ENCODE measurements at places on chromosomes 7 and 10.

GRCh38 chr7:94687810-94688209, 31.9 kb upstream of the SGCE start:
- DNase-seq: no peak

DNA sequence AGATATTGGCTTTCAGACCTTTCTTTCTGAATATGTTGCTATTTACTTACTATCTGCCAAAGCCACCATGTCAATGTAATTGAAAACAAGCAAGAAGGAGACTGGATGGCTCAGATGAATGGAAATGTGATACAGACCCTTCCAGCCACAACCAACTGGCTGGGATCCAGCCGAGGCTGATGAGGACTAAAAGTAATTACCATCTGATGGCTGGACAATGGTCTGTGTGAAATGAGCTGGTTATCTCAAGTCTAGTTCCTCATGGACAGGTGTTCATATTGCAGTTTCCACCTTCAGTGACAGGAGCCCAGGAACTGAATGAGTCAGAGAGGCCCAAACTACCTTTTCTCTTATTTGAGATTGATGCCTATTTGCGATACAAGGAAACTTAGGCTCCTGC, 267.5 kb downstream of the GATA3 start:
- DNase-seq: no peak

DNA sequence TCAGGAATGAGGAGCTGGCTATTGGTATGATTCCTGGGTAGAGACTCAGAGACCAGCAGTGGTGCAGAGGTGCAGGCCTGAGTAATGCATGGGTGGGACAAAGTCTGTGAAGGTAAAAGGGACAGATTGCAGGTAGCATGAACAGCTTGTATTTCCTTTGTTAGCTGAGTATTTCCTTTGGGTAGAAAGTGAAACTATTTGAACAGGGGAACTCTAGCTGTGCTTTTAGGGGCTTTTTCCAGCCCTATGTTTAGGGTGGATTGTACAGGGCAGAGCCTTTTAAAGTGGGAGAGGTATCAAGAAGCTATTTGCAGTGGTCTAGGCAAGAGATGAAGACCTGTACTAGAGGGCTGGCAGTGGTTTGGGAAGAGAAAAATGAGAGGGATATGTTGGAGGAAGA, 739.9 kb downstream of the REEP3 start:
- DNase-seq: no peak

- peak; percentile 16 for DNase-seq
Measured at GRCh38 chr7:157403646-157404401, 67.0 kb downstream of the DNAJB6 start.

GRCh38 chr10:121800831-121801230, 127.0 kb downstream of the ATE1 start:
- no peak for DNase-seq

DNA sequence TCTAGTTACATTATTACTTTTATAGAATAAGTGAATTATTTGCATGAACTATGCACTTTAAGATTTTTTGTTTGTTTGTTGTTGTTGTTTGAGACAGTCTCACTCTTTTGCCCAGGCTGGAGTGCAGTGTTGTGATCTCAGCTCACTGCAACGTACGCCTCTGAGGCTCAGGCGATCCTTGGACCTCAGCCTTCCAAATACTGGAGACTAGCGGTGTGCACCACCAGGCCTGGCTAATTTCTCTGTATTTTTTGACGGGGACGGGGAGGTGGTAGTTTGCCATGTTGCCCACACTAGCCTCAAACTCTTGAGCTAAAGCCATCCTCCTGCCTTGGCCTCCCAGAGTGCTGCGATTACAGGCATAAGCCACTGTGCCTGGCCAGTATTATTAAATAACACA, 29.2 kb downstream of the KCND2 start:
- DNase-seq: no peak

DNA sequence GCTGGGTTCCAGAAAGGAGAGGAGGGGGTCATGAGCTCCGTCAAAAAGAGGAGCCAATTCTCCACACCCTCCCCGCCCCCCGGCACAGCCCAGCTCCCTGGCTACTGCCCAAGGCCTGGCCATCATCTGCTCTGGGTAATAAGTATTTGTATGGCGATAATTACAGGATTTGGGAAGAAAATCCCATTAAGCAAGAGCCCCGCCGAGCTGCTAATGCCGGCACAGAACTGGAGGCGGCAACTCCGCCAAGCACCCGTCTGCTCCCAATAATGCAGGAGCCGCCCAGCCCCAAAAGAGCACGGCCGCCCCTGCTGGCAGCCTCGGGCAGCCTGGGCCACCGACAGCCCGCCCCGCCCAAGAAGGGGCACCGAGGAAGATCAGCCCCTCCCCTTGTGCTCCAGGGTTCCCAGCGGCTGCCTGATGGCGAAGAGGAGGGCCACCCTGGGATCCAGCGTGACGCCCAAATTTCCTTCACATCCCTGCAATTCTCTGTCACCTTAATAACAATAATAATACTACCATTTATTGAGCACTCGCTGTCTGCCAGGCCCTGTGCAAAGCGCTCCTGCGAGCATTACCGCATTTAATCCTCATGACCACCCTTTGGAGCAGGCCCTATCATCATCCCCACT, 5.9 kb downstream of the SLIT1 start:
- no peak for DNase-seq

- DNase-seq: no peak
Measured at GRCh38 chr10:126391192-126391885, 3.1 kb upstream of the ADAM12 start.

DNA sequence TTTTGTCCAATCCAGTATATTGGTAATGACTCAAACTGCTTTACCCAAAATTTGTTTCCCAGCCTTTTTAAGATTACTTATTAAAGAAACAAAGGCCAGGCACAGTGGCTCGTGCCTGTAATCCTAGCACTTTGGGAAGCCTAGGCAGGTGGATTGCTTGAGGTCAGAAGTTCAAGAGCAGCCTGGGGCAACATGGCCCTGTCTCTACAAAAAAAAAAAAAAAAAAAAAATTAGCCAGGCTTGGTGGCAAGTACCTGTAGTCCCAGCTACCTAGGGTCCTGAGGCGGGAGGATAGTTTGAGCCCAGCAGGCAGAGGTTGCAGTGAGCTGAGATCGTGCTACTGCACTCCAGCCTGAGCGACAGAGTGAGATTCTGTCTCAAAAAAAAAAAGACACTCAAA, 7.0 kb upstream of the ARHGAP12 start:
- DNase-seq: no peak

DNA sequence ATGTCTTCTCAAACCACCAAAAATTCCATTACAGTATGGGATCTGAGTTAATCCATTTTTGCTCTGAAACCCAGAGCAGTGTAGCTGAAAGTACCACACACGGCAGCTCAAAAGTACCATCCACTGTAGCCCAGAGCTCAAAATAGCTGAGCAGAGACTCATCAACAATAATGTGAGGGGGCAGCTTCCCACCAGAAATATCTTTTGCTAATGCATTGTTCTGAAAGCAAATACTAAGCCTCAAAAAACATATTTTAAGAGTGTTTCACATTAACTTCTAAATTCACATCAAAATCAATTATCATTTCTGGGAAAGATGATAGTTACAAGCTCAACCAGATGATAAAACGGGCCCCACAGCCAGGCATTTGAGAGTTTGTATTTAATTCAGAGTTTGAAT, 73.7 kb downstream of the ABLIM1 start:
- DNase-seq: no peak

DNA sequence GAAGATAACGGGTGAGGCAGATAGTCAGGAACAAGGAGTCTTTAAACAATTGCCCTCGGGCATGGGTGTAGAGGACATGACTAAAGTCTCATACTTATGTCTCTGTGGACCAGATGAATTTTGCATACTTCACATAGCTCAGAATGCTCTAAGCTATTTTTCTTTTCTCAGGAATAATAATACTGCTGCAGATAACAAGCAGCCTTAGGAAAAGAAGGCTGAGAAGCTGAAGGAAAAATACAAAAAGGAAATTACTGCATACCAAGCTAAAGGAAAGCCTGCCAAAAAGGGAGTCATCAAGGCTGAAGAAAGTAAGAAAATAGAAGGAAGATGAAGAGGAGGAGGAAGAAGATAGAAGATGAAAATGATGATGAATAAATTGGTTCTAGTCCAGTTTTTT, 13.4 kb upstream of the ERCC6 start:
- DNase-seq: no peak

DNA sequence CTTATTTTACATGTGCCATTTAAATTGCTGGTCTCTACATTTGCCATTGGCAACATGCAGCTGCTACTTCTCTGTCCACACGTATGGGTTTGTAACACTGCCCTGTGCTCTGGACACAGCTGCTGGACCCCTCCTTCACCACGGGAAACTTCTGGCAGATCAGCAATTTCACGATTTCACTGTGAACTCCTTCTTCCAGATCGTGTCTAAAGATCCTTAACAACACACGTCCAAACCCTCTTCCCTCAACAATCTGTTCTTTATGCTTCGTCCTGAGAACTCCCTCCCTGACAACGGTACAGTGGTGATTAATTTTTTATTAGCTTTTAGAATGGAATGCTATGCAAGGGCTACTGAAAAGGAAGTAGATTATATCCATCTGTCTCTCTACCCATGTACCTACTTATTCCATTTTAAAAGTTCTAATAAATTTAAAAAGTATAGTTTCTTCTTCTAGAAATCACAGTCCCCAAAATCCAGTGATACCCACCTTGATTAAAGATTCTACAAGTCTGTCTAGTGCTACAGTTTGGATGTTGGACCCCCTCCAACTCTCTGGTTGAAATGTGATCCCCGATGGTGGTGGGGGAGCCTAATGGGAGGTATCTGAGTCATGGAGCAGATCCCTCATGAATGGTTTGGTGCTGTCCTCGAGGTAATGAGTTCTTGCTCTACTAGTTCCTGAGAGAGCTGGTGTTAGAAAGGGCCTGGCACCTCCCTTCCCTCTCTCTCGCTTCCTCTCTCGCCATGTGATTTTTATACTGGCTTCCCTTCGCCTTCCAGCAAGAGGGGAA, 81.0 kb downstream of the KIAA1549 start:
- DNase-seq: no peak

- DNase-seq: no peak
Measured at GRCh38 chr10:103575416-103576075, 82.0 kb downstream of the NEURL1 start.

- DNase-seq: no peak
Measured at GRCh38 chr7:37431413-37431812, 17.3 kb downstream of the ELMO1 start.

DNA sequence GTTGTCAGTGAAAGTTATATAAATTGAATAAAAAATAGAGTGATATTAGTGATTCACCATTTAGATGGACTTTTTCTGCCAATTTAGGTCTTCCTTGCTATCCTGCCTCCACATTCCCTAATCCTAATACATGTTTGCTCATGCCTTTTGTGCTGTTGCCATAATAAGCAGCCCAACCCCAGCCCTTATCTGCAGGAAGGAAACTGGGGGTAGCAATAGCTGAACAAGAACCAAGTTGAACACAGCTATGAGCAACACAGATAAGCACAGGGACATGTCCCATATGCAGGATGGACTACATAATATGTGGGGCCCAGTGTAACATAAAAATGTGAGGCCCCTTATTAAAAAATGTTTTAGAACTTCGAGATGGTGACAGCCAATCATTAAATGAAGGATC, 91.2 kb upstream of the AHR start:
- DNase-seq: no peak

GRCh38 chr7:159020987-159021386, 123.7 kb downstream of the VIPR2 start:
- peak; percentile 56 for DNase-seq

DNA sequence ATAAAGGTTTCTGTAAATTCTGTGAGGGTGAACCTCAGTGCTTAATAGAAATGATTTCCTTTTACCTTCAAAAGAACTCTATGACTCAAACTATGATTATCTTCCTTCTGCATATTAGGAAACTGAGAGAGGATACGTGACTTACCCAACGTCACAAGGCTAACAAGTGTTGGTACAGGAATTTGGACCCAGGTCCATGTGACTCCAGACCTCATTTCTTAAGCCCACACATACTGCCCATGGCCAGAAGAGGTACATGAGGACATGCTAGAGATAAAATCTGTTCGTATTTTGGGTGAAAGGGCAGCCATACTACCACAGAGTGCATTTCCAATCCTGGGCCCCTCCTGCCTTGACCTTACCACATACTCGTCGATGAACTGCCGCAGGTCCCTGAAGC, 61.5 kb upstream of the TM9SF3 start:
- DNase-seq: no peak

DNA sequence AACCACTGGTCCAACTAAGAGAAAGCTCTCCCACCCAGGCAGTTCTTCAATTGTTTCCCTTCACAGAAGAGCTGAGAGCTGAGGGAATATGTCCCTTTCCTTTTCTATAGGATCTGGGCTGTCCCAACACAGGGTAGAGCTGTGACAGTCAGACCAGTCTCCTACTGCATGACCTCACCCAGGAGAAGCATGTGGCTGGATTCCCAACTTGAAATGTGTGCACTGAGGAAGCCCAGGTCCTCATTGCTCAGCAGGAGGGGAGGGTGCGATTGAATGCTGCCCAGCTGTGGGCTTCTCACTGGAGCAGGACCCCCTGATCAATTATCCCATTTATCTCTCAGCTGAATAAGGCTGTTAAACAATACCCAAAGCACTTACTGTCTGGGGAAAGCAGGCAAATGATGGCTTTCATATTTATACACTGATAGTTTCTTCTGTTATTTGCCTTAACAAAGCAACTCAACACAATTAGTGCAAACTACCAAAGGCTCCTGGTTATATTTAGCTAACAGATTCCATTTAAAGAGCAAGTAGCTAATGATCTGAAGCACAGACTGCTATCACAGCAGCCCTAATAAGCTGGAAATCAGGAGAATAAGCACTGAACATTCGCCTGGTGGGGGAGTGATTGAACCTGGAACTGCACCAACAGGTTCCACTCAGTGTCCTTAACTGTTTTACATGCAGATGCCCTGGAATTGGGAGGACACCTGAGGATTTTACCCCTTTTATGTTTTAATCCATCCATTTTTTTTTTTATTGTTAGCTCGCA, 508.8 kb downstream of the CCSER2 start:
- peak; percentile 58 for DNase-seq

DNA sequence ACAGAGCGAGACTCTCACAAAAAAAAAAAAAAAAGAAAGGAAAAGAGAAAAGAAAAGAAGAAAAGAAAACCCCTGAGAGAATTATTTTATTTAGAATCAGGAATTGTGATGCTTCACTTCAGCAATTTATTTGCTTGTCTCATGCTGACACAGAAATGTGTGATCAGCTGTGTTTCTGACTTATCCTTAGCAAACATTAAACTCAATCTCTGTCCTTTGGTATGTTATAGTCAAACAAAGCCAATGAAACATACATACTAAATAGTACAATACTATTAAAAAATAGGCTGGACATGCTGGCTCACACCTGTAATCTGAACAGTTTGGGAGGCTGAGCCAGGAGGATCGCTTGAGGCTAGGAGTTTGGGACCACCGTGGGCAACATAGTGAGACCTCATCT, 733.0 kb upstream of the FZD8 start:
- no peak for DNase-seq
